ENCODE measurements at places on chromosomes 6 and 20.

DNA sequence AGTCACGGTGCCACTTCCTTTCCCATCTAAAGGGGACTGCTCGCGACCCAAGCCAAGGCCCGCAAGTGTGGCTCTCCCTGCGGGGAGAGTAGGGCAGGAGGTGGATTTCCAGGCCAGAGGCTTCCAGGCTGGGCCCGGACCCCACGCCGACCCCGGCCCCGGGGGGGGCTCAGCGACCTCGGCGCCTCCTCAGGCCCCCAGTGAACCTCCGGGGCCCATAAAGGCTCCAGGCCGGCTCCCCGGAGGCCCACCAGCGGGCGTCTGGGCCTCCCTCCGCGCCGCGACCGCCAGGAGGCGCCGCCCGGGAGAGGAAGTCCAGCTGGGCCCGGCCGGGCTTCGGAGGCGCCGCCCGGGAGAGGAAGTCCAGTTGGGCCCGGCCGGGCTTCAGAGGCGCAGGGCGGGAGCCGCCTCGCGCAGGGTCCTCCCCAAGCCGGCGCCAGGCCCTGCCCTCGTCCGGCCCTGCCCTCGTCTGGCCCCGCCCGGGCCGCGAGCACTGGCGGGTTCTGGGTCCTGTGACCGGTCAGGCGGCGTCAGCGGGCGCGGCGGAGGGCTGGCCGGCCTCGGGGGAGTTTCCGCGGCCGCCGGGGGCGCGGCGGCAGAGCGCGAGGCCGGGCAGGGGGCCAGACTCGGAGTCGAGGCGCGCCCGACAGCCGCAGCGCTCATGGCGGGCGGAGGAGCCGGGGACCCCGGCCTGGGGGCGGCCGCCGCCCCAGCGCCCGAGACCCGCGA lies at the start of gene RAB32:
RAB32 (plus strand) TSS at position 623 of the 729 bp plus-strand sequence; CDS start at position 662, 39 bp downstream.
- DNase-seq = peak; percentile 89

DNA sequence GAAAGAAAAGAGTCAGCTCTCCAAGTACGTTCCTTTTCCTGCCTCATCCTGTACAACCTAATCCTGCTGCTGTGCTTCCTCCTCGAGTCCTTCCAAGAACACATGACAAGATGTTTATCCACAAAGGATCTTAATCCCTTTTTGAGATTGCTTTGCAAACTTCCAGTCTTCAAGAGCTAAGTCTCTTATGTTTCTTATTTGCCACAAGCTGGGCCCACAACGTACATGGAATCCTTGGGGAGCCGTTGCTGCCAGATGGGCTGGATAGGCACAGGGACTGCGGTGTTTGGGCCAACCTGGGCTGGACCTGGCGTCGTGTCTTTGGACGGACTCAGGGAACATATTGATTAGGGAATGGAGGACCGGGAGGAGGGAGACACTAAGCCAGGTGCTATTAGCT lies 79.7 kb upstream of the AFDN start:
- no peak for DNase-seq

- peak; percentile 14 for DNase-seq
These were observed 19.6 kb downstream of the RRBP1 start for GRCh38 chr20:17662333-17663039.

DNA sequence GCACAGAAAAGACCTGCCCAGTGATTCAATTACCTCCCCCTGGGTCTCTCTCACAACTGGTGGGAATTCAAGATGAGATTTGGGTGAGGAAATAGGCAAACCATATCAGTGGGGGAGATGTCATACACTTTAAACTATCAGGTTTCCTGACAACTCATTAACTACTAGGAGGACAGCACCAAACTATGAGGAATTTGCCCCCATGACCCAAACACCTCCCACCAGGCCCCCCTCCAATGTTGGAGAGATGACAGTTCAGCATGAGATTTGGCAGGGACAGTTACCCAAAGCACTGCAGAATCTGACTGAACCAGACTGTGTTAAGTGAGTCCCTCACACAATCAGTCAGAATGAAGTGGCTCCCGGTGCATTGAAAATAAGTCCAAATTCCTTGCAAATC lies 148.0 kb downstream of the TTLL2 start:
- DNase-seq = no peak

- DNase-seq = no peak
These were observed 137.1 kb downstream of the ELOVL4 start for GRCh38 chr6:79810185-79810705.

DNA sequence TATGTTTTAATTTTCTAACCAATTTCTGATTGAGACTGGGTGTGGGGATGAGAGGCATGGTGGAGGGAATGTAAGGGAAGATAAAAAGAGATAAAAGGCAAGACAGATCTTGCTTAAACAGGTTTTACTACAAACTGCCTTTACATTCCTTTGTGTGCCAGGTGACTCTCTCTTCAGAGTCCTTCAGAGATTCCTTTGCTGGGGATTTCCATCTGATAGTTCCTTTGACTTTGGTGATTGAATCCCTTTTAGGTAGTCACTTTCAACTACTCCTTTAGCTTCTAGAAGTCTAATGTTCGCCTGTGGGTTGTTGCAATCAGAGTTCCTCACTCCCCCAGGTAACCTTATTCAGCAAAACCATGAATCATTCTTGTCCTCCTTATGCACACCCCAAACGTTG lies 283.3 kb upstream of the MANEA start:
- DNase-seq = no peak

DNA sequence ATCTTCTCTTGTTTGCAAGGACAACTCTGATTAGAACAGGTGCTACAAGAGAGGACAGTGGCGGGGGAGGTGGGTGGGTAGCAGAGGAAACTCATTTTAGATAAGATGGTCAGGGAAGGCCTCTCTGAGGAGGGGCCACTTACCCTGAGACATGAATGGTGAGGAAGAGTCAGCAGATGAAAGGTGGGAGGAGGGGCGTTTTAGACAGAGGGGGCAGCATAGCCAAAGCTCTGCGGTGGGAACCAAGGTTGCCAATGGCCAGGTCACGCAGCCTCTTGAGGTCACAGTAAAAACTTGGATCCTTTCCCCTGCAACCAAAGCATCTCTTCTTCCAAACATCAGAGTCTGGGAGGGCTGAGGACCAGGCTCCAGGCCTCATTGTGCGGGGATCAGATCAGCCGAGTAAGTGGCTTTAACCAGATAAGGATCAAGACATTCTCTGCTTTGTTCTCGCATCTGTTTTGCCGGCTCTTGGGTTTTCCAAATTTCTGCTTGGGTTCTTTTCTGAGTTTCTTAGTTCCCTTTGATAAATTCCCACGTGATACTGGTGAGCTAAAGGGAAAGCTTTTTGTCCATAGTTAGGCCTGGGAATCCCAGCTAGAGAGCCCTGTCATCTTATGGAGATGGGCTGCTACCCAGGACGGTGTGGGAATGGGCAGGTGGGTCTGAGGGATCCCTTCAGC lies 5.5 kb upstream of the CD40 start:
- DNase-seq = peak; percentile 42

- DNase-seq = no peak
These were observed 73.1 kb upstream of the SUPT3H start for GRCh38 chr6:45450831-45451230.

- no peak for DNase-seq
These were observed 144.6 kb downstream of the ARHGAP18 start for GRCh38 chr6:129565366-129565765.

GRCh38 chr6:137953761-137954160 lies 86.7 kb downstream of the TNFAIP3 start:
- no peak for DNase-seq

DNA sequence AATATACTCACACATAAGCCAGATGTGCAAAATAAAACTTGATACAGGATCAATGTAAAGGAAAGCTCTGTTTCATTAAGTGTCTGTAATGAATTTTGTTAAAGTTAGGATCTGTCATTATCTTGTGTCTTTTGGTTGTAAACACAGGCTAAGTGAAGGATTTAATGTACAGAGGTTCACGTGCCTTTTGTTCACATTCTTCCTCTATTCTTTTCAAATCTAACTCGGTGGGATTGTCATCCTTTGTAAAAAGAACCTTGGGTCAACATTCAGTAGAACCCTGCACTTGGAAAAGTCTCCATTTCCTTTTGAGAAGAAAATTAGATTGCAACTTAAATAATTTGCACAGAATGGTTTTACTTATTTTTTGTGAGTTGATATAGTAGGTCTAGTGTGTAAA lies 7.7 kb upstream of the LIN28B start:
- DNase-seq = no peak

DNA sequence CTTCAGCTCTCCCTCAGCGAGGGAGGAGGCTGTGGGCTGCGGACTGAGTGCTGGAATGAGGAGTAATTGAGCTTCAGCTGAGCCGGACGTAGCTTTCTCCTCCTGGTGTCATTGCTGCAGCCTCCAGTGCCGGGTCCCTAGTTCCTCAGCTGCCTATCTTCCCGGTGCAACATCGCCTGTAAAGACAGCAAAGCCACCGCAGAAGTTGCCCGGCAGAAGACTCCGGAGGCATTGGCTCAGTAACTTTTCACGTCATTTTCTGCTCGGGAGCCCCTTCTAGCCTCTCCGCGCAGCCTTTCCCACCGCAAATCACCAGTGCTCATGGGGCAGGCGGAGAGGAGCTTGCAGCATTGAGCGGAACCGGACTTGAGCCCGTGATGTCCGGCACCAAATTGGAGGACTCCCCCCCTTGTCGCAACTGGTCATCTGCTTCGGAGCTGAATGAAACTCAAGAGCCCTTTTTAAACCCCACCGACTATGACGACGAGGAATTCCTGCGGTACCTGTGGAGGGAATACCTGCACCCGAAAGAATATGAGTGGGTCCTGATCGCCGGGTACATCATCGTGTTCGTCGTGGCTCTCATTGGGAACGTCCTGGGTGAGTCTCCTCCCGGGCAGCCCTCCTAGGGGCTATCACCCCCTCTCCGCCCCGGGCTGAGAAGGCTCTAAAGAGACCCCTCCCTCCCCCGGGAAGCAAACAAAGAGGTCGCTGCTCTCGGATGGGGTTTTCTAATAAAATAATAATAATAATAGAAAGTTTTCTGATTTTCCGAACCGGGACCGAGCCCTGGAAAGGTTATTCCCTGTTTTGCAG lies at the start of gene HCRTR2:
HCRTR2 (plus strand) TSS at position 305 of the 816 bp plus-strand sequence; CDS start at position 378, 73 bp downstream.
- no peak for DNase-seq

DNA sequence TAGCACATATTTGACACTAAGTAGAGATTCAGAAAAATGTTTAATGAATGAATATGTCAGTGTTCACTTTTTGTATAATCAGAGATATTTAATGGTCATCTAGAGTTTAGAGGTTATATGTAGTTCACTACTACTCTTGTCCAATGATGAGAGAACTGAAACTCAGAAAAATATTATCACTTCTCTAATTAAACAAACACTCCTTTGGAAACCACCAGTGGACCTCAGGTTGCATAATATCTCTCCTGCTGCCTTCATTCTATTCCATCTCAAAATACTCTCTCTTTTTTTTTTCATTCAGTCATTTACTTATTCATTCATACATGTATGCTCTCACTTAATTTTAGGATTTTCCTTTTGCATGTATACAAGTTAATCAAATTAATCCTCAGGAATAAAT lies 423.1 kb upstream of the RNF217 start:
- DNase-seq = no peak

- peak; percentile 64 for DNase-seq
These were observed 39.2 kb downstream of the PLAGL2 start for GRCh38 chr20:32168184-32168910.

GRCh38 chr6:95091823-95092436 lies 485.4 kb upstream of the MANEA start:
- DNase-seq = no peak

GRCh38 chr6:4459996-4460395 lies 316.2 kb upstream of the CDYL start:
- no peak for DNase-seq

DNA sequence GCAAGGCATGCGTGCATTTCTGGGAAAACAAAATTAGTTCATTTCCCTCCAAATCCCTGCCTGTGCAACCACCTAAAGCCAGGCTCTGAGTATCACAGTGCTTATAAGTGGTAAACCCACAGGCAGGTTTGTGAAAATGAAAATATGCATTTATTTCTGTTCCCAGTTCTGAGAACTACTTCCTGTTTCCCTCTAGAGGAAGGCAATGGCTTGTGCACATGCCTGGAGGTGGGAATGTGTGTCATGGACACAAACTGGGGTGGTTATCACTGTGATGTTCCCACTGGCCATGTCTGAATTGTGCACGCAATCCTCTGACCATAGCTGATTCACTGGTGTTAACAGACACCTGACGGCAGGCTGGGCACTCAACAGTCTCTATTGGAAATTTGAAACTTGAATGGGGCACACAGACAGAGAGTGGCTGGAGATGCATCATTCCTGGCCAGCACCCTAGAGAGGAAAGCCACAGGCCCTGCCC lies 26.3 kb downstream of the FAM110A start:
- DNase-seq = peak; percentile 58

DNA sequence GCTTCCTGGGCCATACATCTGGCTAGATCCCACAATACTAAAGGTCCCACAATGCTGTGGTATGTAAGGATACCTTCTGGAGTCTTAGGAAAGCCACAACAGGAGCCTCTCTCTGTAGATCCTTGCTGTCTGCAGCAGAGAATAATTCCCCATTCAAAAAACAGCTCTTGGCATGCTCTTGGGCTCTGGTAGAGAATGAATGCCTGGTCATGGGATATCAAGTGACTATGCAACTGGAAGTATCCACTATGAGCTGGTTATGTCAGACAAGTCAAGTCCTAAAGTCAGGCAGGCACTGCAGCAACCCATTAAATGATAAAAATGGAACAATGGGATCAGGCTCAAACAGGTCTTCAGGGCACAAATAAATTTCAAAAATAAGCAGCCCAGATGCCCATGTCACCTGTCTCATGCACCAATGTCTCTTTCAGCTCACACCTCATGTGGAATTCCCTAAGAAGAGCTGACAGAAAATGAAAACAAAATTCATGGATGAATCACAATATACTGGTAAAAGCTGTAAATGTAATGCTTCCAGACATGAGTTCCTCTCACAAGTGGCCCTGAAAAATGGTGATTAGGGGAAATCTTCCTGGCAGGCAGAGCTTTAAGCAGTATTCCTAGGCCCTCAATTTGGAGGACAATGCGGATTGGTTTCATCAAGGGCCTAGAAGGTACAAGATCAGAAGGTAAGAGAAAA lies 4.3 kb downstream of the AK9 start:
- DNase-seq = no peak

- no peak for DNase-seq
These were observed 27.0 kb downstream of the RNF144B start for GRCh38 chr6:18414116-18414515.

DNA sequence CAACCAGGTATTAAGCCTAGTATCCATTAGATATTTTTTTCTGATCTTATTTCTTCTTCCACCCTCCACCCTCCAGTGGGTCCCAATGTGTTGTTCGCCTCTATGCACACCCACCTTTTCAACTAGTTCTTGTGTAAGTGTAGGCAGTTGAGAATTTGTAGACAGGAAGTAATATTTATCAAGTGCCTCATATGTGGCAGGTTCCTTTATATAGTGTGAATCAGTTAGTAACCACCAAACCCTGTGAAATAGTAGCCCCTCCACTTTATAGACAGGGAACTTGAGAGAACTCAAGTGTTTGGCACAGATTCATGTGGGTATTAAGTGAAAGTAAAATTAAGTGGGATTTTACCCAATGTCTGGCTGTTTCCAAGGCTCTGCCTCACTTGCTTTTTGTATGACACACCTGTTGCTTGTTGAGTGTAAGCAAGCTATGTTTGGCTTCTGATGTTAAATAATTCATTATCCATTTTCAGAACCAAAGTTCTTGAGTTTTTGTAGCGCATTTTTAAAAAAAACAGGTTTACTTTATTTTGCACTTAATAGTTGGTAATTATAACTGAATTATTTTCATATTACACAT lies 24.8 kb downstream of the AFDN start:
- DNase-seq = no peak

Data from RWPE2 (cell line).